ENCODE measurements at places on chromosomes 7 and 10.

DNA sequence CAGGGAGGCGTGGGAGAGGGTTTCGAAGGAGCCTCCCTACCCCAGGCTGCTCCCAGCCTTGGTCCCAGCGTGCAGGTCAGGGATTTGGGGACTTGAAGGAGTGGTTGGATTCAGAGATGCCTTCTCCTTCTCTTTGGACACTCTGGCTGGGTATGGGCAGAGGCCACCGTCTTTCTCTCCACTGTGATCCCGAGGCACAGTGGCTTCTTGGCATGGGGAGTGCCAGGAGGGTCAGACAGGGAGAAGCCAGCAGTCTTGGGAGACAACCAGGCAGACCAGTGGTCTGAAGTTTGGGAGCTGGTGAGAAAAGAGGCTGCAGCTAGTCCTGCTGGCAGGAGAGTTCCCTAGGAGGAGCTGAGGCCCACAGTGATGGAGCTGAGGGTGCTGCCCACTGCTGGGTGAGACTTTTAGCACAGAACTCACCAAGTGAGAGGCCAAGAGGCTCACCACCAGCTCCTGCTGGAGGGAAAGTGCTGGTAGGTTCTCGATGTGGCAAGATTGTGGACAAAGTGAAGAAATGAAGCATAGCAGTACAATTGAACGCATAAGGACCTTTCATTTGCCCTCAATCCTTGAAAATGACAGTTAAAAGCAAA lies 35.2 kb upstream of the WDFY4 start:
- DNase-seq = no peak

DNA sequence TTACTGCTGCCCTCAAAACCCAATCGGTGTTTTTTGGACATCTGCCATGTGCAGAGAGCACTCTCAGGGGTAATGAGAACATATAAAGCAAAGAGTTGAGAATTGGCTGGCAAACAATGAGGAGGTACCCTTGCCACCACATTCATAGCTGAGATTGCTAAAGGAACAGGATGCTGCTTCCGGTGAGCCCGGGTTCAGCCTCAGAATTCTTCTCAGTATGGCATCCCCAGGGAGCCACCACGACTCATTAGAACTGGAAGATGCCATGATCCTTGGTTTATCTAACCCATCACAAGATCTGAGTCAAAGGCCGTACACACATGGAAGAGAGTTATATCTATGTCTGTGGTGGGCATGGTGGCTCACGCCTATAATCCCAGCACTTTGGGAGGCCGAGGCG lies 174.4 kb downstream of the ARID5B start:
- no peak for DNase-seq

GRCh38 chr10:120480065-120480600 lies 23.1 kb downstream of the PLPP4 start:
- DNase-seq = no peak

GRCh38 chr7:81791568-81792518 lies 22.0 kb upstream of the HGF start:
- no peak for DNase-seq

DNA sequence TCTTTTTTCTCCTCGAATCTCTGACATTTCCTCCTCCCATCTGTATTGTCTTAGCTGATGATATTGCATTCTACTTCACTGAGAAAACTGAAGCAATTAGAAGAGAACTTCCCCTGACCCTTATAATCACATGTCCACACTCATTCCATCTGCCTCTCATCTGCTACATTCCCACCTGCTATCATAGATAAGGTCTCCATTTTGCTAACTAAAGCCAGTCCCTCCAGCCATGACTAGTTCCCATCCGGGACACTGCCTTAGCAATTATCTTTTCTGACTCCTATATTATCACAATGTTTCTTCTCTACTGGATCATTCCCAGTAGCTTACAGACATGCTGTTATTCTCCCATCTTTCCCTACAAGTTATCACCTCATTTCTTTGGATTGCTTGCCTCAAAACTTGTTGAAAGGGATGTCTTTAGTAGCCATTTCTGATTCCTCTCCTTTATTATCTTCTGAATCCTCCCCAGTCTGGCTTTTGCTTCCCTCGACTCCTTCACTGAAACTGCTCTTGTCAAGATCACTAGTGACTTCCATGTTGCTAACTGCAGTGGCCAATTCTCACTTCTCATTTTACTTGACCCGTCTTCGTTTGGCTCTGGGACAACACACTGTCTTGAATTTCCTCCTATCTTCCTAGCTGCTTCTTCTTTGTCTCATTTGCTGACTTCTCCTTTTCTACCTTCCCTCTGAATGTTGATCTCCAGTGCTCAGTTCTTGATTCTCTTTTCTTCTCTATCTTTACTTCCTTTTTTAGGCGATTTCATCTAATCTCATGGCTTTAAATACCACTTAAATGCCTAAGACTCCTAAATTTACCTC lies 35.9 kb downstream of the FZD1 start:
- DNase-seq = no peak

- DNase-seq = no peak
Observed at GRCh38 chr7:95330204-95330960, 6.0 kb upstream of the PON1 start.

GRCh38 chr7:77649716-77650349 lies 46.4 kb upstream of the RSBN1L start:
- no peak for DNase-seq

GRCh38 chr10:17747883-17748550 lies 4.0 kb upstream of the TMEM236 start:
- no peak for DNase-seq

DNA sequence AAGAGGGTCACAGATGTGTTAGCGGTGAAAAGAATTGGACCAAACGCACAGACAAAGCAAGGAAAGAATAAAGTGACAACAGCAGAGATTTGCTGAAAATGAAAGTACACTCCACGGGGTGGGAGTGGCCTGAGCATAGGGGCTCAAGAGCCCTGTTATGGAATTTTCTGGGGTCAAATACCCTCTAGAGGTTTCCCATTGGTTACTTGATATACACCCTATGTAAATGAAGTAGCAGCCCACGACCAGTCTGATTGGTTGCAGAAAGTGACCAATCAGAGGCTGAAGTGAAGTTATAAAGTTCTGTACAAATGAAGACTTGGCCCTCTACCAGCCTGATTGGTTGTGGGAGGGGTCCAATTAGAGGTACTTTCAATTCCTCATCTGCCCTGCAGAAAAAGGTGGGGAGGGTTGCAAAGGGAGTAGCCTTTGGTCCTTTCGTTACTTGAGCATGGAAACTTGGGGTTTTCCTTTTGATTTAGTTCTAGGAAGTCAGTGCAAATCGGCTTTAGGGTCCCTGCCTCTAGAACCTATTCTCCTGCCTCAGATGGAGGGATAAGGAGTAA lies 125.6 kb upstream of the PRPS1L1 start:
- no peak for DNase-seq

DNA sequence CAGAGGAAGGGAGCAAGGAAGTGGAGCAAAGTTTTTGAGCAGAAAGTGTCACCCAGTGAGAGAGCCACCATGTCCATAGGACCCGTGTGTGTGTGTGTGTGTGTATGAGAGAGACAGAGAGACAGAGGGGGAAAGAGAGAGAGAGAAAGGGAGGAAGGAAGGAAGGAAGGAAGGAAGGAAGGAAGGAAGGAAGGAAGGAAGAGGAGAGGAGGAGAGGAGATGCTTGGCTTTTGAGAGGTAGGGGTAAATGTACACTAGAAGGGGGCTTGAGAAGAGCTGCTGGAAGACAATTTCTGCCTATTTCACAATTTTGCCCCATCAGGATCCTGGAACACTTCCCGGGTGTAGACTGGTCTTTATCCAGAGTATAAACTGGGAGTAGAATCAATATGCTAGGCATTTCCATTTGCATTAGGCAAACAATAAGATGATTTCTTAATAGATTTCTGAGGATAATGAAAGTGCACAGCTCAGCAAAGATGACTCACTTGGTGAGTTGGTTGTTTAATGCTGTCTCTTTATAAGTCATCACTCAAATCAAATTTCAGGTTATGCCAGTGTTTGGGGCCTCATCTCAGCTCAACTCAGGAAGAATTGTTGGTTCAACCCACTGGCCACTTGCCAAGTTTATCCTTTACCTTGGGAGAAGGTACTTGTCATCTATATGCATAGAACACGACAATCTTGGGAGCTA lies 70.0 kb upstream of the FAM13C start:
- DNase-seq = no peak

GRCh38 chr10:124040451-124041188 lies 52.8 kb downstream of the CHST15 start:
- no peak for DNase-seq

DNA sequence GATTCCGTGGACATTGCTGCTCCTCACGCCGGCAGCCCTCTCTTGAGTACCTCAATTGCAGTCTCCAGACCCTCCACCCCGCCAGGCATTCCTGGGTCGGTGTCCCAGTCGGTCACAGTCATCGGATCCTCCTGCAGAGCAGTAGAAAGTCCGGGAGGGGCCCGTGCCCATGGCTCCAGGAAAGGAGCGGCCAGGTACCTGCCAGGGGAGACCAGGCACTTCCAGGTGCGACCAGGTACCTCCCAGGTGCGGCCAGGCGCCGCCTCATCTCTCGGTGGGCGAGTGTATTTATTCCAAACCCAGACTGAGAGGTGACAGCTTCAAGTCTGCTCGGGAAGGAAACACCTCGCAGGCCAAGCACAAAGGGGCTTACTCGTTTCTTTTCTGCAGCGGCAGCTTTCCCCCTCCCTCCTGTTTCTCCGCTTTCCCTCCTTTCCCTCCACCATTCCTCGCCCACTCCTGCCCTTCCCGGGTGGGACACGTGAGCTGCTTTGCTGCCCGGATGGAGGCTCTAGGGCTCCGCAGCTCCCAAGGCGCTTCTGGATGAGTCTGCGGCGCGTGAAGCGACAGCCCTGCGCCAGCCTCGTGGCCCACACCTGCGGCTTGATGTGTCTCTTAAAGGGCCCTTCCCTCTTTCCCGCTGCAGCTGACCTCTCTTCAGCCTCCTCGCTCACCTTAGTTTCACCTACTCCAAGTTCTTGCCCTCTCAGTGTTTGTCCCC lies 39.4 kb upstream of the AGK start:
- DNase-seq = no peak

DNA sequence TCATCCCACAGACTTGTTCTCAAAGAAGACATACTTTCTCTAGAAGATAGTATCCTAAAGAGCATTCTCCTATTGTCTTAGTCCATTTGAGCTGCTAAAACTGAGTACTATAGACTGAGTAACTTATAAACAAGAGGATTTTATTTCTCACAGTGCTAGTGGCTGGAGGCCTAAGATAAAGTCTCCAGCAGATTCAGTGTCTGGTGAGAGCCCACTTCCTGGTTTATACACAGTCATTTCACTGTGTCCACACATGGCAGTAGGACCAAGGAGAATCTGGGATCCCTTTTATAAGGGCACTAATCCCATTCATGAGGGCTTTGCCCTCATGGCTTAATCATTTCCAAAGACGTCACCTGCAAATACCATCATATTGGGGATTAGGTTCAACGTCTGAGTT lies 68.7 kb downstream of the LRRC17 start:
- no peak for DNase-seq

GRCh38 chr7:4831723-4832495 lies 29.9 kb downstream of the PAPOLB start:
- no peak for DNase-seq

GRCh38 chr7:94330269-94331020 lies 64.2 kb upstream of the COL1A2 start:
- no peak for DNase-seq

GRCh38 chr10:62178568-62178967 lies 90.1 kb downstream of the RTKN2 start:
- no peak for DNase-seq

- no peak for DNase-seq
Observed at GRCh38 chr7:152733286-152733934, 26.1 kb upstream of the ACTR3B start.

DNA sequence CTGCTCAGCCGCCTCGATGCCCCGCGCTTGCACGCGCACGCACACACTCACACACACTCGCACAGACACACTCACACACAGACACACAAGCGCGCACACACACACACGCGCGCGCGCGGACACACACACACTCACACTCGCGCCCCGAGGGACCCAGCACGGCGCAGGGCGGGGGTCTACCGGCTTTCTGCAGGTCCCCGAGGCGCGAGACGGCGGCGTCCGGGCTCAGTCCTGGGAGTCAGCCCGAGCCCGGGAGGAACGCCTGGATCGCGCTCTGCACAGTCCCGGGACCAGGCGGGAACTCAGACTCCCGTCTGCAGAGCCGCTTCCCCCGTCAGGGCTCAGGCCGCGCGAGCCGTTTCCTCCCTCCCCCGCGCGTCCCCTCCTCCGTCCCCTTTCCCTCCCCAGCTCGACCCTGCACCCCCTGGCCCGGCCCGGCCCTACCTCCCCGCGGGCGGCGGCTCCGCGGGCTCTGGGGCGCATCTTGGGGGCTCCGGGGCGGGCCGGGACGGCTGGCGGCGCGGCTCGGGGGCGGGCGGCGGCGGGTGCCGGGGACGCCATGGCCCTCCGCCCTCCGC lies 464 bp downstream of the DENND2A start:
- DNase-seq = no peak

GRCh38 chr7:42876182-42877068 lies 35.4 kb downstream of the C7orf25 start:
- peak; percentile 32 for DNase-seq

GRCh38 chr10:45353186-45353585 lies 20.8 kb upstream of the ALOX5 start:
- no peak for DNase-seq

DNA sequence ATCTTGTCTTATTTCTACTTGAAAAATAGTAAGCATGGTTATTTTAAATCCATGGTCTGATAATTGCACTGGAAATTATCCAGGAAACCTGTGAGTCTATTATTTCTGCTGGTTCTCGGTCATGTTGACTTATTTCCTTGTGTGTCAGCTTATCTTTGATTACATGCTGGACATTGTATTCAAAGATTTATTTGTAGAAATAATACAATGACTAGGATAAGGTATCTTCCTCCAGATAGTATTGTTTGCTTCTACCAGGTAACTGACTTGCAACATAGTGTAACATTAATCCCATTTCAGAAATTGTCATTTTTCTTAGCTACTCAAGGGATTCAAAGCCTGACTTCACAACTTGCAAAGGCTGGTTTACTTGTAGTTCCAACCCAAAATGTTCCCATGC lies 33.4 kb downstream of the PLXNA4 start:
- no peak for DNase-seq

GRCh38 chr7:108650467-108650866 lies 80.8 kb downstream of the DNAJB9 start:
- no peak for DNase-seq

GRCh38 chr7:152674860-152675758 lies 832 bp downstream of the XRCC2 start:
- DNase-seq = no peak

- DNase-seq = no peak
Observed at GRCh38 chr7:38545977-38546376, 85.2 kb downstream of the AMPH start.

- DNase-seq = no peak
Observed at GRCh38 chr10:22436526-22436892, 91.2 kb downstream of the SPAG6 start.

- DNase-seq = peak; percentile 44
Observed at GRCh38 chr7:108497082-108497725, 28.7 kb downstream of the PNPLA8 start.

- DNase-seq = no peak
Observed at GRCh38 chr10:30459283-30459682, 25.3 kb downstream of the MAP3K8 start.
